ENCODE measurements at places on chromosomes 3 and 15.
A peak's percentile ranks its signal among the peaks of the same experiment; 100 is the strongest.

DNA sequence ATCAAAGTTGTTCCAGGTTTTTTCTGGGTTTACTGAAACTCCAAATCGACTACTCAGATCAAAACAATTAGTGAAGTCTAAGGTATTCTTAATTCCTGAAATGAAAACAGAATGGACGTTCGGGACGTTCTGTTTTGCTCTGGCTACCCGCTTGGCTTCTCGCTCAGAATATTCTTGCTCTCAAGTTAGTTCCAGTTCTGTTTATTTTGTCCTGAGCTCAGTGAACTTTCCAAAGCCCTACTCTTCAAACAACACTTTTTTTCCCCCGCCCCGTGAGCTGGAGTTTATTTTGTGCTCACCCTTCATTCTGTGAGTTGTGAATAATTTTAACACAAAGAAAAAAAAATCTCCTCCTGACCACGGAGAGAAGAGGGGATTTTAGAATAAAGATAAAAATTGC is 72.6 kb downstream of the SAMMSON start:
- DNase-seq, result no peak

DNA sequence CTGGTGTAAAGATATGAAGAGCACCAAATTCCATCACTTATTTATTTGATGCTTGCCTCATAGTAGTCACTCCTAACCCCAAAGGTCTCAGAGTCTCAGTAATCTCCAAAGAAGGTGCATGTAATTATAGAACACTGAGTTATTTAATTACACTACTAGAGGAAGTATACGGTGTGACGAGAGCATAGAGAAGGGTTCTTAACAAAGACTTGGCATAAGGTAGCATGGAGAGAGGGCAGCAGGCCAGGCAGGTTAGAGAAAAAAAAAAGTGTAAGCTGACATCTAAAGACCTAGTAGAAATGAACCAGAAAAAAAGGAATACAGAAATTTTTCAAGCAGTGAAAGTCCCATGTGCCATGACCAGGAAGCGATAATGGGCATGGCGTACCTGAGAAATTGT is 213.3 kb upstream of the TGFBR2 start:
- no peak for DNase-seq

- no peak for DNase-seq
Observed at GRCh38 chr15:34691034-34691433, 63.8 kb downstream of the GJD2 start.

- no peak for DNase-seq
Observed at GRCh38 chr3:79012530-79012913, 755.3 kb downstream of the ROBO1 start.

DNA sequence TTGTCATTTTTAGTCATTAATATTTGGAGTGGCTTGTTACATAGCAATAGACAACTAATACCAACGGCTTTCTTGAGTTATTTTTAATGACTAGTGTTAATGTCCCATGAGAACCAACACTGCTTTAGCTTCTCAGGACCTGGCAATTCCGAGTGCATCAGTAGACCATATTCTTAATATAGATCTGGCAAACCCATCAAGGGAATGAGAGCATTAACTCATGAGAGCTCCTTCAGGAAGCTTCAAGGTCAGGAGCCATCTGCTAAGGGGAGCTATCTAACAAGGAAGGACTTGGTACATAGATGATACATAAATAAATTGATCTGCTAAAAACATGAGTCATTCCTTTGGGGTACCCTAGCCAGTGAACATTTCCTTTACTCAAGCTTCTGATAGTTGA is 122.6 kb upstream of the EPHA3 start:
- no peak for DNase-seq

DNA sequence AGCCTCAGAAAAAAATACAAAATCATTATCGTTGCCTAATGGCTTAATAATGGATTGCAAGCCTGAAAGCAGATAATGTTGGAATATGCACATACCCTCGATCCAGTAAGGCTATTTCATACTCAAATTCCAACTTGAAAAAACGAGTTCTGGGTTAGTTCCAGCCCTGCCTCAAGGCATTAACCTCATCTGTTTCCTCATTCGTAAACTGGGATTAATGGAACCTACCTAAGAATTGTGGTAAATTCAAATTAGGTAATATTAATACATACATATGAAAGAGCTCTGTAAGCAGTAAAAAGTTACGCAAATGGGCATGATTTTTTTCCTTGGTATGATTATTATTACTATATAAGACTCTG is 107.5 kb downstream of the SRGAP3 start:
- DNase-seq, result no peak

- no peak for DNase-seq
Observed at GRCh38 chr15:100757661-100758060, 122.0 kb upstream of the ALDH1A3 start.

DNA sequence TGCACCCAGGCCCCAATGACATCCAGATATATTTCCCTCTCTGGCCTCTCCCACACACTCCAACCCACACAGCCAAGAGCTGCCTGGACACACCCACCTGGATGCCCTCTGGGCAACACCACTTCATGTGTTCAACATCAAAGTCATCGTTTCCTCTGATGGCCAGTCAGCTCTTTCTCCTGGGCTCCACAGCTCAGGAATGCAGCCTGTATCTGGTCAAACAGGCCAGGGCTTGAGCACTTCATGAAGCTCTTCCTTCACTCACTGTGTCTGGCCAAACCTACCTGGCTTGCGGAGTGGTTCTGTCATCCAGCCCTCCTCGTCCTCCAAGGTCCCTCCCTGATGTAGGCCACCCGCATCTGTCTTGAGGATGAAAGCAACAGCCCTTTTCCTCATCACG is 35.8 kb upstream of the SLC6A11 start:
- DNase-seq, result no peak

- no peak for DNase-seq
Observed at GRCh38 chr3:190345878-190346277, 23.6 kb upstream of the CLDN1 start.

- DNase-seq, result no peak
Observed at GRCh38 chr3:94167796-94168195, 104.9 kb downstream of the NSUN3 start.

DNA sequence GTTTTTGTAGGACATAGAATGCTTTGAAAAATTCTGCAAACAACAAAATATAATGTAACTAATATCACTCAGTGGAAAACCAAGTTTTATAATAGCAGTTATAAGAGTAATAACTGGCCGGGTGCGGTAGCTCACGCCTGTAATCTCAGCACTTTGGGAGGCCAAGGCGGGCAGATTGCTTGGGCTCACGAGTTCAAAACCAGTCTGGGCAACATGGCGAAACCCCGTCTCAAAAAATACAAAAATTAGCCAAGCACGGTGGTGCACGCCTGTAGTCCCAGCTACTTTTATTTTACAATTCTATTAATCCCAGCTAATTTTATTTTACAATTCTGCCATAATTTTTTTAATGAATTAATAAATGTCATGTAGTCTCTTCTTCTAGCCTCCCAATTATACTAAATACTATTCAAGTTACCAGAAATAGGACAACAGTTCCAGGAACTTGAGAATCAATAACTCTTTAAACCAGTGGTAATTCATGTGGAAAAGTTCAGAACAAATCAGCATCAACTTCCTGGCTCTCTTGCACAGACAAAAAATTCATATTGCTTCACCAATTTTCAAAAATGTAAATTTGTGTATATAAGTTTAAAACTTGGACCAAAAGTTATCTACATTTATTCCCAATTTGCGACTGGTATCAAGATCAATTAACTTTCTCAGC is 2.2 kb downstream of the DENND4A start:
- DNase-seq, result no peak

DNA sequence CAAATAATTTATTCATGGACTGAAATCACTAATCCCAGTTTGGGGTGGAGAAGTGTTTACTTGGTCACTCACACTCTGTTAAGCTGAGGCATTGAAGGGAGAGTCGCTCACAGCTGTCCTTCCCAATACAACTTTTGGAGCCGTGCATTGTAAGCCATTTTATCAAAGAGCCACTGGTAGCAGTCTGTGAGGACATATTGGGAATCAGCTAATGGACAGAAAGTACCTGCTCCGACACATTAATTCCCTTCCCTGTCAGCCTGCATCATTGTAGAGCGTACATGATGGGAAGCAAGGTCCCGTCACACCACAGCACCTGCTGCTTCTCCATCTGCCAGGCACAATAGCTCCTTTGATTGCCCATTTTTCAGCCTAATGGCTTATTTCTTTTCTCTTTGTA is 643.2 kb downstream of the SQOR start:
- DNase-seq, result no peak

DNA sequence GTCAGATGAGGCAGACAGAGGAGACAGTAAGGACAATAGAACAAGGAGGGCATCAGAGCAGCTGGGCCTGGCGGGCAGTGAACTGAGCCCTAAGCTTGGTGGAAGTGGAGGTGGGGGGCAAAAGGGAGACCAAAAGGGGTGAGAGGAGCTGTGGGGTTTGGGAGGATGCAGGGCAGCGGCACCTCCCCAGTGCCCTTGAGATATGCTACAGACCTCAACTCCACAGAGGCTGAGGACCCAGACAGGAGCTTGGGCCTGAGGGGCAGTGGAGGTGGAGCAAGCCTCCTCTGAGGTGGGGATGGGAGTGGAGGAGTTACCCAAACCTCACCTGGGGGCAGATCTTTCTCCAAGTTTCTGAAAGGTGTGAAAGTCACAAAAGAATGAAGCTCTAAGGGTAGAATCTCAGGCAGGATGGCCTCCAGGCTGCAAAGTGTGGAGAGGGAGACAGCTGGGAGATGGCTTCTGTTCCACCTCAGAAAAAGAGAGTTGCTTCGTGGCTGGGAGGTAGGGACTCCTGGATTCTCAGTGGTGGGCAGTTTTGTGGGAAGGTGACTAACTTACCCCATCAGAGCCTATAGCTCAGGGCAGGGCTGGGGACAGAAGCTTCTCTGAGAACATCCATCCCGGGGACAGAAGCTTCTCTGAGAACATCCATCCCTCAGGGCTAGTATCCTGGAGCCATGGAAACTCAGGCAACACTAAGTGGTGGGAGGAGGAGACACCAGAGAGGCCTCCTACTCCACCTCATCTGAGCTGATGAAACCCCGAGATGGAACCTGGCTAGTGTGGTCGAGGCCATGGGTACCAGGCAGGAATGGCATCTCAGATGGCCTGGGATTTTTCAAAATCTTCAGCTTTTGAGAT is 2.3 kb upstream of the CLK3 start:
- no peak for DNase-seq

DNA sequence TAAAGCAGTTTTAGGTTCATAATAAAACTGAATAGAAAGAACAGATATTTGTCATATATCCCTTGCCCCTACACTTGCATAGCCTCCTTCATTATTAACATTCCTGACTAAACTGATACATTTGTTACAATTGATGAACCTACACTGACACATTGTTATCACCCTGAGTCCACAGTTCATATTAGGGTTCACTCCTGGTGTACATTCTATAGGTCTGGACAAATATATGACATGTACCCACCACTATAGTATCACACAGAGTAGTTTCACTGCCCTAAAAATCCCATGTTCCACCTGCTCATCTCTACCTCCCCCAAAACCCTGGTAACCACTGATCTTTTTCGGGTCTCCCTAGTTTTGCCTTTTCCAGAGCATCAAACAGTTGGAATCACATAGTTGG is 13.8 kb downstream of the DCBLD2 start:
- DNase-seq, result no peak

- DNase-seq, result no peak
Observed at GRCh38 chr3:98807561-98807960, 44.4 kb downstream of the ST3GAL6 start.

- no peak for DNase-seq
Observed at GRCh38 chr15:45640616-45641015, 5.8 kb downstream of the SQOR start.

GRCh38 chr3:126908752-126909275 is 74.1 kb upstream of the PLXNA1 start:
- DNase-seq, result no peak

GRCh38 chr3:54304877-54305276 is 182.5 kb downstream of the CACNA2D3 start:
- no peak for DNase-seq

- DNase-seq, result no peak
Observed at GRCh38 chr15:70863450-70864218, 9.7 kb upstream of the LARP6 start.

DNA sequence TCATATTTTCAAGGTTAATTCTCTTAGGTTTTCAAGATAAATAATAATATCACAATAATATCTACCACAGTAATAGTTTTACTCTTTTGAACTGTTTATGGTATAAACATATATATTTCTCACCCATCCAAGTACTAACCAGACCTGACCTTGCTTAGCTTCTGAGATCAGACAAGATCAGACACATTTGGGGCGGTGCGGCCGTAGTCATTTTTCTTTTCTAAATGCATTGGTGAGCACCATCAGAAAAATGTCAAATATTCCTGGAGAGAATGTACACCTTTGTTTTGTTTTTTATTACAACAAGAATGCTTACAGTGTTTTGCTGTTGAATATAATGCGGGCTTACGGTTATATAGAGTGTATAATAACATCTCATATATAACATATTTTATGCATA is 267.8 kb downstream of the ADAMTS17 start:
- DNase-seq, result no peak

- no peak for DNase-seq
Observed at GRCh38 chr3:194204042-194204987, 68.4 kb downstream of the HES1 start.

- peak; percentile 86 for DNase-seq
Observed at GRCh38 chr3:142148792-142149672, at the start of gene TFDP2. Gene TFDP2 (minus strand): TSS chr3:142149544. CDS start chr3:142101749, 47,795 bp downstream.

- no peak for DNase-seq
Observed at GRCh38 chr3:77342027-77342426, 302.1 kb downstream of the ROBO2 start.

DNA sequence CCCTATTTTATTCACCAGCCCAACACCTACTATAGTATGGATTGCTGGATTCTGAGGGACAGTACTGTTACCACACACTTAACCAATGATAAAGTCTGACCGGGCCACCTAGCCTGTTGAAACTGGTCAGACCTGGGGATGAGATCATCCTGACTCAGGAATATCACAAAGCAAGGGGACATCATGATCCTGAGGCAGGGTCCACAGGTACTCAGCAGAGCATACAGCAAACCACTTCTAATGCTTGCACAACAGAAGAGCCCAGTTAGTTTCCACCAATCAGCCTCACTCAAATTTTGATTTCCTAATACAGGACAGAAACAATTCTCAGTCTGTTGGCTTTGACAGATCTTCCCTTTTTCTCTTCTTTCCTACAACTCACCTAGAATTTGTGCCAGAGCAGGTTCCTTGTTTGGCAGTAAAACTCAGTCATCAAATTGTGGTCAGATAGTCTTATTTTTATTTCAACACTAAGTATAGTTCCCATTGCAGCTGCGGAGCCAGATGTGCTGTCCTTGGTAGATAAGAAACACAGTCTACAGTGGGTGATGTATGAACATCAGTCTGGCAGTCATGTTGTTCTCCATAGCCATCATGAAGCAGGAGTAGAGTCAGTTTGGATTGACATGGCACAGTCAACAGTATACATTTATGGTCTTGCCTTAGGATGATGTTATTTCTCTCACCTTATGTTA is 90.1 kb upstream of the PRR23C start:
- DNase-seq, result no peak

GRCh38 chr3:39443530-39443929 is 23.9 kb upstream of the MOBP start:
- DNase-seq, result no peak

- no peak for DNase-seq
Observed at GRCh38 chr3:159616234-159616825, 372.3 kb upstream of the IL12A start.

- no peak for DNase-seq
Observed at GRCh38 chr15:32098033-32098432, 67.7 kb downstream of the CHRNA7 start.
